PC-3 (cell line): ENCODE measurements at places on chromosomes 1 and 21. TPM values are rescaled to one million over a fixed set of nuclear protein-coding genes. Genes with fewer than 3 reads are reported as not detected.
A peak's percentile ranks its signal among the peaks of the same experiment; 100 is the strongest.

- 0 out of 2 replicates have a peak, but pooled peaks cover 2% of the 10 kb centered on the region for H3K36me3 ChIP-seq
- no peak overlapping the region for H3K4me3 ChIP-seq
- no peak overlapping the region for H3K27ac ChIP-seq
- H3K4me1 ChIP-seq = peaks cover 9% of the 10 kb centered on the region
These were observed 11.4 kb upstream of the TSNAX start for GRCh38 chr1:231517076-231517475.

DNA sequence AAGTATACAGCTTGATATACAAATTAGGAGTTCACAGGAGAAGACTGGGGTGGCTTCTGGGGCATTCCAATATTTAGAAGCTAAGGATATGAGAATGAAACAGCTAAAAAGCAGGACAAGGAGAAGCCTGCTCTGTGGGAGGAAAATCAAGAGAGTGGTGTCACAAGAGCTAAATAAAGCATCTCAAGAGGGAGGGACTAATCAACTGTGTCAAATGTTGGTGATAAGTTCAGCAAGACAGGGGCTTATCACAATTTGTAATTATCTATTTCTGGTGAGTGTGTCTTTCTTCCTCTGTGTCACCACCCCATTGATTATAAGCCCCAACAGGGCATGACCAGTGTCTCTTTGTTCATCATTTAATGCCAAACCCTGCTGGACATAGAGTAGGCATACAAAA lies 295.8 kb upstream of the DUSP10 start:
- H3K4me3 ChIP-seq = no peak overlapping the region
- no peaks in the 10 kb centered on the region; the same call in 1 of the 2 replicates for H3K27me3 ChIP-seq
- DNase-seq = no peak
- H3K4me1 ChIP-seq = no peaks in the 10 kb centered on the region

GRCh38 chr21:31298618-31299269 lies 45.3 kb downstream of the TIAM1 start:
- DNase-seq = no peak
- H3K4me1 ChIP-seq = peaks cover 10% of the 10 kb centered on the region
- no peaks in the 10 kb centered on the region for H3K27me3 ChIP-seq
- H3K27ac ChIP-seq = no peak overlapping the region

- no peaks in the 10 kb centered on the region for H3K4me1 ChIP-seq
- H3K27ac ChIP-seq = no peak overlapping the region
- no peaks in the 10 kb centered on the region for H3K36me3 ChIP-seq
- H3K27me3 ChIP-seq = peaks cover 8% of the 10 kb centered on the region; the same call in 1 of the 2 replicates
- no peak overlapping the region for H3K4me3 ChIP-seq
- no peak for DNase-seq
These were observed 511.7 kb downstream of the USP25 start for GRCh38 chr21:16241479-16241963.

DNA sequence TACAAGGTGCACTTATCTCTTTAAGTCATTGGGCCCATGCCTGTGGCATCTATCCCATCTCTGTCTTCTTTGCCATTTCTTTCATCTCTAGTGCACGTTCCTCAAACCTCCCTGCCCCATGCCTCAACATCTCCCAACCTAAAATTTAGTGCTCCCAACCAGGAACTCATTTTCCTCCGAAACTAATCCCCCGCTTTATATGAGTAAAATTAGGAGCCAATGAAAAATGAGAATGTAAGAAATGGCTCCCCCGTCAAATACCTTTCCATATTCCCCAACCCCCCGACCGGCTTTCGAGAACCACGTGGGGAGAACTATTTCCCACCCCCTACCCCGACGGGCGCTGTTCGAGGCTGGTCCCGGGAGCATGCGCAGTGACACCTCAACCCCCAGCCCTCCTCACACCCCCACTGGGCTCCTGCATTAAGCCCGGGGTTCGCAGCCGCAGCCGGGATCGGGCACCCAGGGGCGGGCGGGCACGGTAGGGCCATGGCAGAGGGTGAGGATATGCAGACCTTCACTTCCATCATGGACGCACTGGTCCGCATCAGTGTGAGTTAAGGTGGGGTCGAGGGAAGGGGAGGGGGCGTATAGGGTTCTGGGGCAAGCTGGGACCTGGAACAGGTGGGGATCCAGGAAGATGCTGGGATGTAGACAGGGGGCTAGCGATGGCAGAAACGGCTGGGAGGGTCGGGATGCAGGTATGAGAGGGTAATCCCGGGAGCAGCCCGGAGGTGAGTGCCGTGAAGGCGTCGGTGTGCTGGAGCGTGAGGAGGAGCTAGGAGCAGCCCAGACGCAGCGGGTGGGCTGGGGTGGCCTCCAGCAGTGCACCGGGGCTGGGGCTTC lies at the start of gene TRIM46:
TSS of gene TRIM46 (plus strand) at position 372 of the 846 bp plus-strand sequence. CDS start at position 490, 118 bp downstream.
- H3K27ac ChIP-seq = peak within 1 kb of the TSS; percentile 62
- no peaks in the 10 kb centered on the region for H3K27me3 ChIP-seq
- H3K4me1 ChIP-seq = peaks cover 29% of the 10 kb centered on the region

DNA sequence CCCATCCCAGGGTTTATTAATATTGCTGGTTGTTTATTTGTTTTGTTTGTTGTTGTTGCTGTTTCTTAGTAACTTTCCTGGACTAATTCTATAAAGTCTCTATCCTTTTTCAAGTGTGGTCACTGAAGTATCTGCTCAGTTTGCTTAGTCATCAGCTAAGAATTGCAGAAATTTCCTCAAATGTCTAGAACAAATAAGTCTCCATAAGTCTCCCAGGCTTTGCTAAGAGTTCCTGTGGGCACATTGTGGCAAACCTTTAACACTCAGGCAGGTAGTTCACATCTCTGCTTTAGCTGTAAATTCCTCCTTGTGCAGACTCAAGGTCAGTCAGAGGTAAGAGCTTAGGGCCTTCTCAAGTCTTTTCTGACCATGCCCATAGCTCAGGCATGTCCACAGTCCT lies 38.9 kb upstream of the C1orf185 start:
- H3K27me3 ChIP-seq = no peaks in the 10 kb centered on the region
- peak overlapping the region; percentile 86 for H3K27ac ChIP-seq
- peaks cover 34% of the 10 kb centered on the region for H3K4me1 ChIP-seq
- peak; percentile 98 for DNase-seq
- H3K36me3 ChIP-seq = no peaks in the 10 kb centered on the region
- 0 out of 2 replicates have a peak overlapping the region, but pooled peaks have one; percentile 10 for H3K4me3 ChIP-seq

DNA sequence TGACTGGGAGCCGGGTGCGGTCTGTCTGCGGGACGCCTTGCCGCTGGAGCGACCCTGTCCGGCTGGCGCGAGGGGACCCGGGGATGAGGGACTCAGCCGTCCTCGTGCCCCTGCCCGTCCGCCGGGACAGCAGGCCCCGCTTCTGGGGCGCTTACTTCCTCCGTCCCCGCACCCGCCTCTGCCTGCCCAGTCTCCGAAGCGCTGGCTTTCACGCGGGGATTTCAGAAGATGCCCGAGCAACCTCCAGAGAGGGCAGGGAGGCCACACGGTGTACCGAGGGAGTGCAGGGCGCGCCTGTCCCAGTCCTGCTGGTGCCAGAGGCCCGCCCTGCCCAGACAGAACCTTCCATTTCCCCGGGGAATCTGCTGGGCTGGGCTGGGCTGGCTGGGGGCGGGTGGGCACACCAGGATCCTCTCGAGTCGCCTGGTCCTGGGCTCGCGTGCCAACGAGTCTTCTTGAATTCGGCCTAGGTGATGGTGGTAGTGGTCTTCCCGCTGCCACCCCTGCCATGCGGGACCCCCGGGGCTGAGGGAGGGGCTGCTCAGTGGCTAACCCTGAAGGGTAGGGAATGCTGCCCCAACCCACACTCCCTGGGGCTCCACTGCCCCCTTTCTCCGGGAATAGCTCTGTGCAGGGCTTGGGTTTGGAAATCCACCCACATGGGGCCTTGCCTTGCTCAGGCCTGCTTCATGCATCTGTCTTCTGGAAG lies 2.5 kb upstream of the TRPM2 start:
- peaks cover 37% of the 10 kb centered on the region for H3K27me3 ChIP-seq
- no peak overlapping the region for H3K27ac ChIP-seq
- DNase-seq = no peak

- H3K4me3 ChIP-seq = no peak overlapping the region
- no peak overlapping the region for H3K27ac ChIP-seq
- peaks cover 48% of the 10 kb centered on the region for H3K36me3 ChIP-seq
- peak; percentile 85 for DNase-seq
- no peaks in the 10 kb centered on the region for H3K27me3 ChIP-seq
These were observed 40.4 kb downstream of the DAP3 start for GRCh38 chr1:155729031-155729898.

- H3K36me3 ChIP-seq = no peaks in the 10 kb centered on the region
- H3K4me3 ChIP-seq = no peak overlapping the region
- H3K27me3 ChIP-seq = peaks cover 62% of the 10 kb centered on the region
- DNase-seq = peak; percentile 88
- peaks cover 5% of the 10 kb centered on the region; the same call in 1 of the 2 replicates for H3K4me1 ChIP-seq
These were observed 226.8 kb downstream of the LMX1A start for GRCh38 chr1:165129568-165130164.

DNA sequence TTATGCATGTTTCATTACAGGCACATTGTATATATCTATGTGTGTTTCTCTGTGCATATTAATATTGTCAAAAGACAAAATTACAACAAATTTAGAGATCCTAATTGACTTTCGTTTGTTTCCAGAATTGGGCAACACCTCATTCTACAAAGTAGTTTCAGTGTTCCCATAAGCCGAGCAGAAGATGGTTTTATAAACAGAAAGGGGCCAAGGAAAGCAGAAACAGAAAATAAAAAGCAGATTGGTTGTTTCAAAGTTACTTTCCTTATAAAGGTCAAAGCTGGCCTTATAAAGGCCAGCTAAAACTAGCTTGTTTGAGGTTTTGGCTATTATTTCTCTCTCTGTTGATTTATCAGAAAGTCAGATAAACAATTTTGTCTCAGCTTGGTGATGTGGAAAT lies 116.2 kb upstream of the FGGY start:
- H3K4me1 ChIP-seq = no peaks in the 10 kb centered on the region
- no peak overlapping the region for H3K27ac ChIP-seq
- H3K36me3 ChIP-seq = no peaks in the 10 kb centered on the region
- H3K4me3 ChIP-seq = no peak overlapping the region
- H3K27me3 ChIP-seq = no peaks in the 10 kb centered on the region

DNA sequence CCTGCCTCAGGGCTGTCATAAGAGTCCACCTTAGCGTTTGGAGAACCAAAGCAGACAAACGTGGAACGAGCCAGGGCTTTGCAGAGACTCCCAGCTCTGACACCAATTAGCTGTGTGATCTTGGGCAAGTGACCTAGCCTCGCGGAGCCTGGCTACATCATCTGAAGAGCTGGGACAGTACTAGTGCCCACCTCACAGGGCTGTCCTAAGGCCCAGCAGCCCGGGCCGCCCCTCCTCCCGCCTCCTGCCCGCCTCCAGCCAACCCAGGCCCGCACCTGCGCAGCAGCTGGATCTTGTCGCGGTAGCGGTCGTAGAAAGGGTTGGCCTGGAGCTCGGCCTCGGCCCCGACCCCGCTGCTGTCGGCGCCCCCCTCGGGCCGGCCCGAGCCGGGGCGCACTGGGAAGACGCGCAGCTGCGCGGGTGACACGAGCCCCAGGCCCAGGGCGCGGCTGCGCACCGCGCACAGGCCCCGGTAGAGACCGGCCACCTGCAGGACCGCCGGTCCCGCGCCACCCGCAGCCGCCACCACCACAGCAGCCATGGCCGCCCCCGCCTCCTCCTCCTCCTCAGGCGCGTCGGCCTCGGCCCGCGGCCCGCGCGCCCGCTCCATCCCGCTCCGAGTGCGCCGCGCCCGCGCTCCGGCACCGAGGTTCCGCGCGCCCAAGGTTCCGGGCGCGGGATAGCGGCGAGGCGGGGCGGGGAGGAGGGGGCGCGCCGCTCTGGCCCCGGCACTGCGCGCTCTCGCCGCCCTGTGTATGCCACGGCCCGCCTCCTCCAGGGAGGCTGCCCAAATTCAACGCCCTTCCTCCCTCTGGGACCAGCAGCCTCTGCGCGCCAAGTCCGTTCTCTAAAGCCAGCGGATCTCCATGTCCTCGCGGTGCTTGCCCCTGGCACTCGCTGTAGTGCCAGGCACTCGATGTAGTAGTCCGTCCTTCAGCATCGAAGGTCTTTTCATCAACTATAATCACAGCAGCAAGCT lies at the start of gene ATPAF1:
TSS of gene ATPAF1 (minus strand) at position 583 of the 979 bp plus-strand sequence. CDS start at position 541, 42 bp downstream.
- H3K4me1 ChIP-seq = peaks cover 10% of the 10 kb centered on the region
- peaks cover 22% of the 10 kb centered on the region for H3K36me3 ChIP-seq
- H3K27ac ChIP-seq = no peak within 1 kb of the TSS
- DNase-seq = peak; percentile 67
- H3K27me3 ChIP-seq = no peaks in the 10 kb centered on the region

DNA sequence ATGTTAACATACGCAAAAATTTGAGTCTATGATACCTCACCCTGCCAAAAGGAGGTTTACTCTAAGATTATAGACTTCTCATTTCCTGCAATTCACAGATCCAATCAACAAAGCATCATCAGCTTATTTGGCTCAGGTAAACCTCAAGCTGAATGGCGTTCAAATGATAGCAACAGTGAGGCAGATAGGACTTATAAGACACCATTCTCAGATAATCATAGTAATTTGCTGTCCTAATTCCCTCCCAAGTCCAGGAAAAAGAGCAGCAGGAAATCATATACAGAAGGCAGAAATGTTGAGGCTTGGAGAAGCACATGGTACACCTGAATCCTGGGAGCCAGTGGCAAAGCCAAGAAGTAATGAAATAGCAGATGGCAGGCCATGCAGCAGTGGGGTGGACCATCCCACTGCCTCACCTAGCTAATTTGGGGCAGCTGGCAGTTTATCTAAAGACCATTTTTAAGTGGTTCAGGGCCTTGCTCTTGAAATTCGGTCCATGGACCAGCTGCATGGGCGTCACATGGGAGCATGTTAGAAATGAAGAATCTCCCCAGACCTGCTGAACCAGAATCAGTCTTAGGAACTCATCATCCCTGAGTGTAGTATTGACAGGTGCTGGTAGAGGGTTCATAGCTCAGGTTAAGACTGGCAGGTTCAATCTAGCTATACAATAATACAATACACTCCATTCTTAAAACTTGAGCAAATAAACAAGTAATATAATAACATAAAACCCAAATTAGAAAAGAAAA lies 57.7 kb downstream of the ASTN1 start:
- H3K36me3 ChIP-seq = no peaks in the 10 kb centered on the region
- H3K4me1 ChIP-seq = no peaks in the 10 kb centered on the region
- DNase-seq = peak; percentile 25
- H3K27ac ChIP-seq = no peak overlapping the region
- no peak overlapping the region for H3K4me3 ChIP-seq
- no peaks in the 10 kb centered on the region for H3K27me3 ChIP-seq

DNA sequence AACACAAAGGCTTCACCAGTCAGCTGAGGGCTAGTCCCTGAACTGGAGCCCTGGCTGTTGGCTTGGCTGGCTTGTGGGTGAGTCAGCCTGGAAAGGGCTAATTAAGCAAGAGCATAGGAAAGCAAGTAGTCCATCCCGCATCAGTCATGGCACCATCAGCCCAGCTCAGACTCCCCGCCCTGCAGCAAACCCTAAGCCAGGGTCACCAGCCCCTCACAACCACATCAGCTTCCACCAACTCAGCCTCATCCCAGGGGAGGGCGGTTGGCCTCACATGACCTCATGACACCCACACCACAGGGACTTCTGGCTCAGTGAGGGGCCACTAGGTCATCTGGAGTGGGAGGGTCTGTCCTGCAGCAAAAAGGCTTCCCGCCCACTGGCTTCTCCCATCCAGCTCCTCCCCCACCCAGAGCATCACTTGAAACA lies 7.0 kb upstream of the SPATC1L start:
- no peak overlapping the region for H3K4me3 ChIP-seq
- peaks cover 32% of the 10 kb centered on the region for H3K4me1 ChIP-seq

KRTAP12-2 gene
- not detected in 2 replicates for total RNA-seq

C1orf141 gene
- total RNA-seq = not detected in 2 replicates

PRDM16 gene
- total RNA-seq = 0.04 and 0.17 TPM in 2 replicates

FMOD gene
- total RNA-seq = not detected in 2 replicates
